Karpas-422 (cell line): ENCODE measurements at places on chromosomes 5 and 9. TPM values are rescaled to one million over a fixed set of nuclear protein-coding genes. Genes with fewer than 3 reads are reported as not detected.

GRCh38 chr5:172285226-172286143 lies 1.9 kb upstream of the UBTD2 start:
- DNase-seq, result no peak
- no peak overlapping the region for H3K27ac ChIP-seq
- H3K27me3 ChIP-seq, result no peaks in the 10 kb centered on the region
- peaks cover 29% of the 10 kb centered on the region for H3K4me1 ChIP-seq
- no peak overlapping the region for H3K4me3 ChIP-seq
- no peaks in the 10 kb centered on the region for H3K36me3 ChIP-seq

GRCh38 chr9:105284463-105284862 lies 40.0 kb downstream of the SLC44A1 start:
- H3K27me3 ChIP-seq, result no peaks in the 10 kb centered on the region
- no peaks in the 10 kb centered on the region for H3K36me3 ChIP-seq
- no peaks in the 10 kb centered on the region for H3K4me1 ChIP-seq
- no peak for DNase-seq

GRCh38 chr9:10003047-10003446 lies 609.8 kb downstream of the PTPRD start:
- no peak overlapping the region for H3K4me3 ChIP-seq
- DNase-seq, result no peak
- H3K27ac ChIP-seq, result no peak overlapping the region
- no peaks in the 10 kb centered on the region for H3K36me3 ChIP-seq

- H3K4me3 ChIP-seq, result no peak overlapping the region
- DNase-seq, result no peak
- no peaks in the 10 kb centered on the region for H3K36me3 ChIP-seq
- no peak overlapping the region for H3K27ac ChIP-seq
- no peaks in the 10 kb centered on the region for H3K27me3 ChIP-seq
Measured at GRCh38 chr5:79077680-79078365, 8.3 kb downstream of the BHMT2 start.

FOXD4L5 gene
- total RNA-seq, result not detected in 2 replicates

DNA sequence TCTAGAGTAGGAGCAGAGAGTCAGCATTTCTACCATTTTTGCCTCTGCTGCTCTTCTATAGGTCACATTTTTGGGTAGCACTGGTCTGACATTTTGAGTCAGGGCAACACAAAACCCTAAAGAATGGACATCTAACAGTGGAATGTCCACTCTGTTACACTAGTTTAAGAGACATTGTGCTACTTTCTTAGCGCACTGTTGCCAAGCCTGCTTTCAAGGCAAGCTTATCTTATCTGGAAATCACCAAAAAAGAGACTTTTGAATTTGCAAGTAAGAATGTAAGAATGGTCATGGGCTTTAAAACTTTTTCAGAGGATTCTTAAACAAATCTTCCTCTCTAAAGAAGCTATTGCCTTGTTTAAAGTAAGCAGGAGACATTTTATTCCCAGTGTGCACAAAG lies 73.0 kb upstream of the STARD4 start:
- no peak for DNase-seq
- H3K36me3 ChIP-seq, result no peaks in the 10 kb centered on the region
- H3K4me3 ChIP-seq, result no peak overlapping the region
- H3K27ac ChIP-seq, result no peak overlapping the region
- H3K27me3 ChIP-seq, result no peaks in the 10 kb centered on the region

IQGAP2 gene
- total RNA-seq, result not detected in 2 replicates

DNA sequence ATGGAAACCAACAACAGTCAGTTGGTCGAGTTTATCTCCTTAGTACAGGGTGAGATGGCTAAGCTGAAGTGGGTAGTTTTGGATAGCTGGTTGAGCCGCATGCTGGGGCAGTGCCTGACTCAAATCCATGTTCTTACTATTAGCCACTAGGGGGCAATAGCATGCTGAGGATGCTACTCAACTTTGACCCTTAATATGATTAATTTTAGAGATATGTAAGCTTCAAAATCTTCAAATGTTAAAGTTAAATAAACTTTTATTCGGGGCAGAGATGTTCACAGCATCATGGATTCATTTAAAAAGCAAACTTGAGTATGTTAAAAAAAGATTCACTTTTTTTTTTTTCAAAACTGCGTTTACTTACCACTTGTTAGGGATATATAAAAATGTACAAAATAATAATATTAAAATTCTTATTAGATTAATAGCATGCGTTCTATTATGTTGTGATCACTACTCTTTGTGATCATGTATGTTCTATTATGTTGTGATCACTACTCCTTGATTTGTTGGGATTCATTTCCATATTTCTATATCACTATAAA lies 57.0 kb downstream of the C9orf153 start:
- peak; percentile 82 for DNase-seq
- H3K36me3 ChIP-seq, result no peaks in the 10 kb centered on the region
- no peaks in the 10 kb centered on the region for H3K27me3 ChIP-seq
- no peaks in the 10 kb centered on the region for H3K4me1 ChIP-seq

DNA sequence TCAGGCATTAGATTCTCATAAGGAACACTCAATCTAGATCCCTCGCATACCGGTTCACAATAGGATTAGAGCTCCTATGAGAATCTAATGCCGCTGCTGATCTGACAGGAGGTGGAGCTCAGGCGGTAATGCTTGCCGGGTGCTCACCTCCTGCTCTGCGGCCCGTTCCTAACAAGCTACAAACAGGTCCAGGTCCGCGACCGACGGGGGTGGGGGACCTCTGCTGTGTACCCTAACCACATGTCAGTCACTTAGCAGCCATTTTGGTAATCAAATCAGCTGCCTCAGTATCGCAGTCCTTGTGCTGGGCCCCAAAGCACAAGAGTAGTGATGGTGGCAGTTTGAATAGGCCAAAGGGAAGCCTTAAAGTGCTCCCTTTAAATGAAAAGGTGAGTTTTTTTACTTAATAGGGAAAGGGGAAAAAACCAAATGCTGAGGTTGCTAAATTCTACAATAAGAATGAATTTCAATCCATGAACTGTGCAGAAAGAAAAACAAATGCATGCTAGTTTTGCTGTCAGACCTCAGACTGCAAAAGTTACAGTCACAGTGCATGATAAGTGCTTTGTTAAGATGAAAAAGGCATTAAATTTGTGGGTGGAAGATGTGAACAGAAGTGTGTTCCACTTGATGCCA lies 67.0 kb upstream of the TNPO1 start:
- no peaks in the 10 kb centered on the region for H3K4me1 ChIP-seq
- no peak overlapping the region for H3K4me3 ChIP-seq
- no peaks in the 10 kb centered on the region for H3K27me3 ChIP-seq

IL4 gene
- not detected in 2 replicates for total RNA-seq
